Prostate gland (tissue), 2 donors: ENCODE measurements at places on chromosomes 12 and 14. TPM values are rescaled to one million over a fixed set of nuclear protein-coding genes. Genes with fewer than 3 reads are reported as not detected.

- H3K4me3 ChIP-seq = no peak overlapping the region
- no peaks in the 10 kb centered on the region for H3K36me3 ChIP-seq
- DNase-seq = no peak
- no peak overlapping the region for H3K27ac ChIP-seq
- H3K27me3 ChIP-seq = no peaks in the 10 kb centered on the region
- no peaks in the 10 kb centered on the region for H3K4me1 ChIP-seq
Measured at GRCh38 chr12:126346087-126346486, 1280.9 kb downstream of the AACS start.

DNA sequence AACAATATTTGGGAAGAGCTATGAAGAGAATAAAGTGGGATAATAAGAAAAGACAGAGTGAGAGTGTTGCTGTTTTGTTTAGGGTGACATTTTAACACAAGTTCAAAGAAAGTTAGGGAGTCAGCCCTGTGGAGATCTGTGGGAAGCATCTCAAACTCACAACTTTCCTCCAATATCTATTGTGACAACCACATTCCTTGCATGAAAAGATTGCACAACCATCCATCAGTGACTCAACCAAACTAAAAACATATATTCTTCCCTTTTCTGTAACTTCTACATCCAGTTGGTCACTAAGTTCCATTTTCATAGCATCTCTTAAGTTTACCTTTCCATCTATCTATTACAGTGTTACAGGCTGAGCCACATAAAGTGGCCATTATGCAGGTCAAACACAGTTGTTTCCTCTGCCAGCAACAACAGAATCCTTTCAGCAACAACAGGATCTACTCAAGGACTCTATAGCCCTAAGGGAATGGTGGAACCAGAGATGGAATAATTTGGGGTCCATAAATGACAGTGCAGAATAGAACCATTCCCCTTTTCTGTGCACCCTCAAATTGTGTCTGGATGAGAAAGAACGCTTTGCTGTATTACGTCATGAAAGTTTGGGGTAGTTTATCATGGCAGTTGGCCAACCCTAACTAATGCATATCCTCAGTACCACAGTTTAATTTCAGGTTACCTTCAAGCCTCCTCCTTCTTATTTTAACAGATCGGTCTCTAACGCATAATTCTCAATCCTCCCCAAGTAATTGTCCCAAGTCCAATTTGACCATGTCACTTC, 118.8 kb downstream of the ST8SIA1 start:
- H3K27ac ChIP-seq = no peak overlapping the region
- no peak for DNase-seq
- no peaks in the 10 kb centered on the region for H3K4me1 ChIP-seq
- H3K36me3 ChIP-seq = no peaks in the 10 kb centered on the region
- H3K27me3 ChIP-seq = no peaks in the 10 kb centered on the region
- no peak overlapping the region for H3K4me3 ChIP-seq

DNA sequence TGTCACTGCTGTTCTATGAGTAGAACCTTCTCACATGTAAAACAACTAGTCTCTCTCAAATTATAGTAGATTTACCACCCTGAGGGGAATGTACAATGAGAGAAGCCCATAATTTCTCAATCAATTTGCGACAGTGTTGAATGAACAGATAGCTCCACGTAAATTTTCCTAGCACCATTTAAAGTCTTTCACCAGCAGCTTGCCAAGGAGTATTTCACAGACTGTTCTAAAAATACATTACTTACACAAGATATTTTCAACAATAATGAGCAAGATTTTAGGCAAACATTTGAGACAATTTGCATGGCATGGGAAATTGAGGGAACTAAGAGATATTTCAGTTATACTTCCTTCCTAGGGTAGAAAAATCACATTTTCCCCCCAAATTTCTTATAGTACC, 151.6 kb downstream of the KICS2 start:
- no peak overlapping the region for H3K4me3 ChIP-seq
- H3K4me1 ChIP-seq = no peaks in the 10 kb centered on the region
- no peak for DNase-seq

- peak within 1 kb of the TSS; percentile 46 for H3K4me3 ChIP-seq
- H3K36me3 ChIP-seq = no peaks in the 10 kb centered on the region
- H3K27ac ChIP-seq = peak within 1 kb of the TSS; percentile 70
- no peaks in the 10 kb centered on the region for H3K27me3 ChIP-seq
- H3K4me1 ChIP-seq = no peaks in the 10 kb centered on the region
Measured at GRCh38 chr12:95942524-95943329, at the start of gene CCDC38. CCDC38 (minus strand) TSS chr12:95942614; CDS start chr12:95936509, 6,105 bp downstream.

NOXRED1 gene
- total RNA-seq = 3.5 TPM

- no peak overlapping the region for H3K4me3 ChIP-seq
- DNase-seq = no peak
- H3K36me3 ChIP-seq = no peaks in the 10 kb centered on the region
- H3K27me3 ChIP-seq = no peaks in the 10 kb centered on the region
- H3K4me1 ChIP-seq = no peaks in the 10 kb centered on the region
Measured at GRCh38 chr12:48192861-48193260, 9.4 kb downstream of the CCDC184 start.

GRCh38 chr14:99270458-99271220, 1.4 kb downstream of the BCL11B start:
- H3K4me3 ChIP-seq = peak overlapping the region; percentile 29
- no peak for DNase-seq
- peaks cover 13% of the 10 kb centered on the region for H3K4me1 ChIP-seq
- H3K27ac ChIP-seq = no peak overlapping the region
- H3K27me3 ChIP-seq = peaks cover 22% of the 10 kb centered on the region

BCL11B gene
- total RNA-seq = 2.8 TPM

RNASE1 gene
- 3,158 TPM for total RNA-seq

DNA sequence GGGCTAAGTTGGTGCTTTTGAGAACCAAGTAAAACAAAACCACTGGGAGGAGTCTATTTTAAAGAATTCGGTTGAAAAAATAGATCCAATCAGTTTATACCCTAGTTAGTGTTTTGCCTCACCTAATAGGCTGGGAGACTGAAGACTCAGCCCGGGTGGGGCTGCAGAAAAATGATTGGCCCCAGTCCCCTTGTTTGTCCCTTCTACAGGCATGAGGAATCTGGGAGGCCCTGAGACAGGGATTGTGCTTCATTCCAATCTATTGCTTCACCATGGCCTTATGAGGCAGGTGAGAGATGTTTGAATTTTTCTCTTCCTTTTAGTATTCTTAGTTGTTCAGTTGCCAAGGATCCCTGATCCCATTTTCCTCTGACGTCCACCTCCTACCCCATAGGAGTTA, 1.8 kb upstream of the RAB5B start:
- H3K4me3 ChIP-seq = no peak overlapping the region
- H3K27ac ChIP-seq = peak overlapping the region; percentile 94
- H3K27me3 ChIP-seq = no peaks in the 10 kb centered on the region
- H3K36me3 ChIP-seq = no peaks in the 10 kb centered on the region

- H3K4me3 ChIP-seq = peak overlapping the region; percentile 86
- H3K36me3 ChIP-seq = no peaks in the 10 kb centered on the region
- H3K4me1 ChIP-seq = no peaks in the 10 kb centered on the region
- no peak for DNase-seq
Measured at GRCh38 chr12:31589598-31589903, 1.4 kb downstream of the DENND5B start.

GRCh38 chr12:78062786-78063185, 232.1 kb downstream of the NAV3 start:
- H3K36me3 ChIP-seq = no peaks in the 10 kb centered on the region
- no peaks in the 10 kb centered on the region for H3K27me3 ChIP-seq
- no peaks in the 10 kb centered on the region for H3K4me1 ChIP-seq
- DNase-seq = no peak

- H3K4me1 ChIP-seq = no peaks in the 10 kb centered on the region
- no peak overlapping the region for H3K4me3 ChIP-seq
- H3K27me3 ChIP-seq = no peaks in the 10 kb centered on the region
- H3K36me3 ChIP-seq = no peaks in the 10 kb centered on the region
- H3K27ac ChIP-seq = no peak overlapping the region
Measured at GRCh38 chr12:31210541-31210940, 115.4 kb downstream of the SINHCAF start.
